ENCODE measurements at places on chromosomes 13 and 19. TPM values are rescaled to one million over a fixed set of nuclear protein-coding genes. Genes with fewer than 3 reads are reported as not detected.

Gene TSKS
- not detected for total RNA-seq

Gene SYMPK
- 33.5 TPM for total RNA-seq

Gene LILRB4
- total RNA-seq, result 0.94 TPM

Gene ZSCAN18
- 117 TPM for total RNA-seq

Gene SPRY2
- 40.1 TPM for total RNA-seq

Gene EXOC3L2
- not detected for total RNA-seq

Gene CHST8
- total RNA-seq, result 15.3 TPM

Gene SBK2
- not detected for total RNA-seq

Gene TLE6
- 1.9 TPM for total RNA-seq

Gene CFD
- 0.31 TPM for total RNA-seq

Gene SHC2
- 18.2 TPM for total RNA-seq
